ENCODE measurements at places on chromosomes 11 and 22.

DNA sequence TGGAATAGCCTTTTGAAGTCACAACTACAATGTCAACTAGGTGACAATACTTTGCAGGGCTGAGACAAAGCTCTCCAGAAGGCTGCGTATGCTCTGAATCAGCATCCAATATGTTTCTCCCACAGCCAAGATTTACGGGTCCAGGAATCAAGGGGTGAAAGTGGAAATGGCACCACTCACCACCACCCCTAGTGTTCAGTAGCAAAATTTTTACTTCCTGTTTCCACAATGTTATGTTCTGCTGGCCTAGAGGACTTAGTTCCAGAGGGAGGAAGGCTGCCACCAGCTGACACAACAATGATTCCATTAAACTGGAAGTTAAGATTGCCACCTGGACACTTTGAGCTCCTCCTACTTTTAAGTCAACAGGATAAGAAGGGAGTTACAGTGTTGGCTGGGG, 68.5 kb upstream of the MPEG1 start:
- DNase-seq: no peak

GRCh38 chr11:61121192-61121831, 19.0 kb downstream of the CD5 start:
- DNase-seq: no peak

- DNase-seq: no peak
Measured at GRCh38 chr11:11756718-11757117, 85.1 kb upstream of the USP47 start.

- no peak for DNase-seq
Measured at GRCh38 chr11:16891964-16892363, 122.2 kb downstream of the PLEKHA7 start.

- DNase-seq: no peak
Measured at GRCh38 chr22:33806191-33806590, 114.1 kb downstream of the LARGE1 start.

DNA sequence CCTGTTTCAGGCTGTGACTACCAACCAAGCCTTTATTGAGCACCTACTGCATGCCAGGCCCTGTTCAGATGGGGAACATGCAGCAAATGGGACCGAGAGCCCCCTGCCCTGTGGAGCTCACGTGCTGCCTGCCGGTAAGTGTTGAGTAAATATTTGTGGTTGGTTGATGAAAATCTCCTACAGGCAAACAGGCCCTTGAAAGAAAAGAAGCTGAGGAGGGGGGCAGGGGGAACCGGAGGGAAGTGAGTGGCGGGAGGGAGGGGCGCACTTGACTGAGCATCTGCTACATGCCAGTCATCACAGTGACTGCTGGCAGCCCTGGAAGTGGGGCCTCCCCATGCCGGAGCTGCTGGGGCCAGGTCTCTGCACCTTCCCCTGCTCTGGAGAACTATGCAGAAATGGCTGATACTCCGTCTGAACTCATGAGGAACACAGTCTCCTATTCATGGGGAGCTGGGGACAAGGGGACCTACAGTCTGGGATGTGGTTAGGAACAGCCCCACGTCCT, 34.2 kb downstream of the MACROD1 start:
- no peak for DNase-seq

GRCh38 chr11:86815726-86816125, 15.4 kb downstream of the PRSS23 start:
- DNase-seq: no peak

DNA sequence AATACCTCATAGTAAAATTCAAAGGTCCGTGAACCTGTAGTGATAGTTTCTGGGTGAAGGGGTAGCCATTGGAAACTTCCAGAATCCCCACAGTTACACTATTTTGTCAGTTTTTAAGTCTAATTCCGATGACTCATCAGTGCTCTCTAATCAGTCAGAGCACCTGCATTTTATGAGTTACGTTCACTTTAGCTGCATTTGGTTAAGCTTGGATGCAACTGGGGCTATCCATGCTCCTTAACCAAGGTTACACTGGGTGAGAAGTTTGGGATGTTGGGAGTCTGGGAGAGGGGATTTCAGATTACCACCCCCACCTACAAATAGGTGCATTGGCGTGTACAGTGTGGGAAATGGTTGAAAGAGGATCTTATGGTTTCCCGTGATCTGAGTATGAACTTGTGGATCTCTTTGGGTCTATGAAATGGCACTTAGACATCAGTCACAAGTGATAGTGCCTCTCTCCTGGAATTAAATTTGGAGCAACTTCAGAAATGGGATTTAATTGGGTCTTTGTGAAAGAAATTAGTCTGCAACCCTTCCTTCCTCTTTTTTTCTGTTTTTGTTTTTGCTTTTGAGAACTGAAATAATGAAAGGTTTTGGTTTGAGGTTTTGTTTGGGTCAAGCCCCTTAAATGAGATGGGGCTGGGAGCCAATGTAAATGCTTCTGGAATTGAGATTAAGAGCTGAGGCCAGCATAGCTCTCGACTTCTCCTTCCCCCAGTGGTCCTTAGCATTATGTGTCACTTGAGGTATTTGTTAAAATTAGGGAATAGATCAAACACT, 31.5 kb downstream of the EHF start:
- DNase-seq: no peak

DNA sequence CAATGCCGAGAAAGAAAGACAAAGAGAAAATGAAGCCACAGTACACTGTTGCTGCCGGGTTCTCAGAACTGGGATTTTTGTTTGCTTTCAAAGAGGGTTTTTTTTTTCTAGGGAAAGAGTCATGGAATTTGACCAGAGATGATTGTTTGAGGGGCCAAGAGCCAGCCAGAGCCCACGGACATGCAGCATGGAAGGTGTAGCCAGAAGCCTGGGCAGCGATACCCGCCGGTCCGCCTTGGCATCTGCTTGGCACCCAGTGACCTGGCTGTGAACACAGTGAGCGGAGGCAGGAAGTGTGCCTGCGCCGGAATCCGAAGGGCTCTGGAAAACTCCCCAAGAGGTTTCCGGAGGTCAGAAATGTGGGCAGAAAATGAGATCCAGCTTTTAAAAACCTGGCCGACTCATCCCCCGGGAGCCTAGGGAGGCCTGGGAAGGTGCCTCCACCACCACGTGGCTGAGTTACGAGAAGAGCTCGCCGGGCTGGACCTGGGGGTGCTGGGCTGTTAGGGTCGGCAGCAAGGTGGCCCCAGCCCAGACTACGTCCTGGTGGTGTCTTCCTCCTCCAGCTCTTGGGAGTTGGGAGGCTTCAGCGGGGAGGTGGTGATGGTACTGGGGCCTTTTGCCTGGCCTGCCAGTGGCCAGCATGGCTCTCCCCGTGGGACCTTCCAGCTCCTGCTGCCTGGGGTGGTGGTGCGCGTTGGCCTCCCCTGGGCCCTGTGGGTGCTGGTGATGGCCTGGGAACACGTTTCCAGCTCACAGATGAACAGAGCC, 61.6 kb upstream of the PPARA start:
- no peak for DNase-seq

DNA sequence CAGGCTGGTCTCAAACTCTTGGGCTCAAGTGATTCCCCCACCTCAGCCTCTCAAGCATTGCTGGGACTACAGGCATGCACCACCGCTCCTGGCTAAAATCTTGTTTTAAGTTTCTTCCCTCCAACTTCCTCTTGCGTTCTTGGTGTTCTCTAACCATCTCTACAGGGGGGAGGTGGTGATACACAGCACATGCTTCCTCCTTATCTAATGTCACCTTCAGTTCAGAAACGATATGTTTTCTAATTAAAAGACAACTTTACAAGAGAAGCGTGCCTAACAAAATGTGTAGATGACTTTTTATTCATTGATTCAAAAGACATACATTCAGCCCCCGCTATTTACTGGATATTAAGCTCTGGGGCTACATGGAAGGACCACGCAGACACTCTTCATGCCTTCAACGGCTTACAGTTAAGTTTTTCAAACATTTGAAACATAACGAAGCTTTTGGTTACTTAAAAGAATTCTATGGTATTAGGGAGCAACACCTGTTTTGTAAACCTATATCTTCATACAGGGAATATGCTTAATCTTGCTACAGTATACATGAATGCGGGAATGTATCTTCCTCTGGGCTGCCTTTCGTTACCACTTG, 933 bp upstream of the DLAT start:
- DNase-seq: no peak

DNA sequence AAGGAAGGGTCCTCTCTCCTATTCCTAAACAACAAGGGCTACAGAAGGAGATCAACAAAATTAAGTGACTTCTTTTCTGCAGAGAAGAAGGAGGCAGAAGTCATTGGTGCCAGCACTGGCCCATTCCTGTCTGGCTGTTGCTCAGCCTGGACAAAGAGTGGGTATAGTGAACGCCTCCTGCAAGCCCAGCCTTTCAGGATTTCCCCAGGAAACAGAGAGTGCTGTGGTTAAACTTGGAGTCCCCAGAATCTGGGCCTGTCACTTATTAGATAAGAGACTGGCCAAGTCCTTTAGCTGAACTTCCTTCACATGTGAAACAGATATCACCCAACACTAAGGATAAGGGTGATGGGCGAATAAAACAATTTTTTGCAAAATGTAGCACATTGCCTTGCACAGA, 10.9 kb downstream of the TST start:
- no peak for DNase-seq

DNA sequence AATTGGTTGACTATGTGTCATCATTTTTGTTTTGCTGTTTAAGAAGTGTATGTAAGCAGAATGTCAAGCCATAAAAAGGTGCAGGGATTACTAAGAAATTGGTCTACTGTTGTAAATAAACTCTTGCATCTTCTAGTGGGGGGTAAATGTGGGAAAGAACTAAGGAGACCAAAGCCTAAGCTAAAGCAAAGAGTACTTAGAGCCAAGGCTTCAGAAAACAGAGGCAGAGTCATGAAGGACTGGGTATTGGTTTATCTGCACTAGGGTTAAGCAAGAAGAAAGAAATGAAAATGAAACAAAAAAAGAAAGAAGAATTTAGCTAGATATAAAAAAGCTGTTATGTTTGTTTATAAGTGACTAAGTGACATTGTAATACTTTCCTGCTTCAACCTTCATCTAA, 628.1 kb downstream of the METTL15 start:
- DNase-seq: no peak

All from activated naive CD4-positive, alpha-beta T cell (primary cell).